Transverse colon (tissue), 4 donors: ENCODE measurements at places on chromosomes 3 and 15. TPM values are rescaled to one million over a fixed set of nuclear protein-coding genes. Genes with fewer than 3 reads are reported as not detected.

ZDHHC19 gene
- not detected for total RNA-seq

GRAMD1C gene
- 16.2 TPM for total RNA-seq

TMEM207 gene
- total RNA-seq: not detected

TTLL13 gene
- total RNA-seq: not detected

UNC13C gene
- total RNA-seq: 0.41 TPM

TRIM59 gene
- total RNA-seq: not detected

AGTR1 gene
- 1.8 TPM for total RNA-seq

SLC7A14 gene
- total RNA-seq: 0.48 TPM

GOLGA6L4 gene
- 0.75 TPM for total RNA-seq

LMOD3 gene
- total RNA-seq: not detected

LMAN1L gene
- total RNA-seq: not detected

DAG1 gene
- 53.7 TPM for total RNA-seq

CLDN11 gene
- 13.5 TPM for total RNA-seq

SLC24A5 gene
- not detected for total RNA-seq

HHLA2 gene
- total RNA-seq: 226 TPM

LINGO1 gene
- 0.95 TPM for total RNA-seq

MUC13 gene
- 700 TPM for total RNA-seq

EFL1 gene
- 55.4 TPM for total RNA-seq

GPR27 gene
- total RNA-seq: 0.79 TPM

ECE2 gene
- not detected for total RNA-seq
